ENCODE measurements at places on chromosomes 12 and 14. TPM values are rescaled to one million over a fixed set of nuclear protein-coding genes. Genes with fewer than 3 reads are reported as not detected.

- no peak for DNase-seq
Observed at GRCh38 chr14:23538050-23538718, 13.4 kb downstream of the ZFHX2 start.

DNA sequence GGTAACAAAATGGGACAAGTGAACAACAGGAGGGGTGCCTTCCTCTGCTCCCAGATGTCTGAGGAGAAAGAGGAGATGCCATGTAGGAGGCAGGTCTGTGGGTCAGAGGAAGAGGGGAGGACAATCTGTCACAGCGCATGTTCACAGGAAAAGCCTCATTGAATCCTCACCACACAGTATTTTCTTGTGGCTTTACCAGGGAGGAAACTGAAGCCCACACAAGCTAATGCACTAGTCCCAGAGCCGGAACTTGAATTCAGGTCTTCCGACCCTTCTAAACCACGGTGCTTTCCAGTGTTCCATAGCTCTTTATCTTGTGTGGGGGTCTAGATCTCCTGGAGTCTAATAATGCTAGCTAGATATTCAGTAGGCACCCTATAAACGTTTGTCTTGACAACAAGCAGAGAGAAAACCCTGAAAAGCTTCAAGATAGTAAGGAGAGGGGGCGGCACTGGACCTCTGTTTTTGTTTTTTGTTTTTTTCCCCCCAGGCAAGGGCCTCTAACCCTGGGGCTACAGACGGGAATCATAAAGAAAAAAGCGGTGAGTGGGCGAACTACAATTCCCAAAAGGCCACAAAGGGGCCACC is 371 bp upstream of the SHMT2 start:
- no peak for DNase-seq

DNA sequence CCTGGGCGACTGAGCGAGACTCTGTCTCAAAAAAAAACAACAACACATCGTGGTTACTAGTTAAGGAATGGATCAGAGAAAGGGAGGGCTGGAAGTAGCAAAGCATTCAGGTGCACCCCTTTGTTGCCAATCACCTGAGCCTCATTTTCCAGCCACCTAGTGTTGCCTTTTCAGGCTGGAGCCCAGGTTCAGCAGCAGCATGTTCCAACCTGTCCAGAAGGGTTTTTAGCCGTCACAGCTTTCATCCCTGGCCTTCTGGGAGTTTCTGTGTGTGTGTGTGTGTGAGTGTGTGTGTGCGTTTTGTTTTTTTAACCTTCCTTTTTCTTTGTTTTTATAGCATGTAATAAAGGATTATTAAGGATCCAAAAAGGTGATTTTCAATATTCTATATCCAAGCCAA is 121.1 kb upstream of the ATF1 start:
- DNase-seq, result no peak

DNA sequence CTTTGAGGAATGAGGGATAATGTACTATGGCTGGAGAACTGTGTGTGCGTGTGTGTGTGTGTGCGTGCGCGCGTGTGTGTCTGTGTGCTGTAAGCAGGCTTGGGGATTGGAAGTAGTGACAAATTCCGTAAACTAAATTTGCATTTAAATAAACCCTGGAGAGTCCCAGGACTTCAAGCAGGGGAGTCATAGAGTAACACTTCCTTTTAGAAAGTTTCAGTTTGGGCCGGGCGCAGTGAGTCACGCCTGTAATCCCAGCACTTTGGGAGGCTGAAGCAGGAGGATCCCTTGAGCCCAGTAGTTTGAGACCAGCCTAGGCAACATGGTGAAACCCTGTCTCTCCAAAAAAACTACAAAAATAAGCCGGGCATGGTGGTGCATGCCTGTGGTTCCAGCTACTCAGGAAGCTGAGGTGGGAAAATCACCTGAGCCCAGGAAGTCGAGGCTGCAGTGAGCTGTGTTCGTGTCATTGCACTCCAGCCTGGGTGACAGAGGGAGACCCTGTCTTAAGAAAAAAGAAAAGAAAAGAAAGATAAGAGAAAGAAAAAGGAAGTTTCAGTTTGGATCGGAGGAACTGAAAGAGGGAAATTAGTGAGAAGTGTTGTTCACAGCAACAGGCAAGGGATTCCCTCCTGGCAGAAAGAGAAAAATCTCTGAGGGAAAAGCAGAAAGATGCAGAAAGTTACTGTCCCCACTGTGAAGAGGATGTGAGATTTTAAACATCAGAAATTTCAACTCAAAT is 222.7 kb upstream of the SOX5 start:
- no peak for DNase-seq

- DNase-seq, result no peak
Observed at GRCh38 chr12:40017488-40017887, 88.4 kb downstream of the SLC2A13 start.

GRCh38 chr14:92651758-92652406 is 96.5 kb downstream of the LGMN start:
- DNase-seq, result no peak

- DNase-seq, result no peak
Observed at GRCh38 chr12:21715386-21715785, 57.7 kb upstream of the LDHB start.

- no peak for DNase-seq
Observed at GRCh38 chr12:40144023-40144422, 38.1 kb upstream of the SLC2A13 start.

DNA sequence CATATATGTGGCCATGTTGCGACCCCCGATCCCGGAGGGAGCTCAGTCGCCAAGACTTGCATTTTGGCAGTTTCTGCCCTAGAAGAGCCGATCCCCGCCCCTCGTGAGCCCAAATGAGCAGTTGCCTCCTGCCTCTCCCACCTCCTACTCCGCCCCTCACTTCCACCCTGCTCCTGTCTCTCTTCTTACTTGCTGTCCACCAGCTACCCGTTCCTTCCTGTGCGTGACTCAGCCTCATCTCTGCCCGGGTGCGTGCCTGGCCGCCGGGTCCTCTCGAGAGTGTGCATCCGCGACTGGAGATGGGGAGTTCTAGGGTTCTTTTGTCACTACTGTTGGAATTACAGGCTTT is 585 bp downstream of the GPATCH2L start:
- peak; percentile 11 for DNase-seq

Gene REM2
- polyA plus RNA-seq, result 0.24 TPM

Gene AEBP2
- polyA plus RNA-seq, result 27.6 TPM

Gene ATL1
- polyA plus RNA-seq, result 6.1 TPM
